ENCODE measurements at places on chromosomes 13 and 19.

GRCh38 chr19:16167055-16167454 is 6.3 kb downstream of the CIB3 start:
- DNase-seq, result no peak

GRCh38 chr13:50226515-50227155 is 211.4 kb downstream of the KCNRG start:
- no peak for DNase-seq

DNA sequence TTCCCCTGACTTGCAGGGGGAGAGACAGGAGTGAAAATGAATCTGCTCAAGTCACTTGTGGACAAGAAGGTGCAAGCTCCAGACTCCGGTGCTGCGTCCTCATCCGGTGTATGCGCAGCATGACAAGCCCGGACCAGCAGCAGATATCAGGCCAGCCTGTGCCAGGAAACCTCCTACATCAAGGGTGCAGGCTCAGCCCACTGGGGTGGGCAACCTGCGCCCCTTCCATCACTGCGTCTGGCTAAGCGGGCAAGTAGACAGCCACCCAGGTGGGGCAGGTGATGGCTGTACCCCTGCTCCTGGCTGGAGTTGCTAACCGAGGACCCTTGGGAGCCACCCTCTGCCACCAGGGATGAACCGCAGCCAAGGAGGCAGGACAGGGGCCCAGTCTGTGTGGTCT is 32.9 kb upstream of the SLC15A1 start:
- no peak for DNase-seq

- DNase-seq, result no peak
Observed at GRCh38 chr19:34904664-34905527, 21.8 kb upstream of the ZNF30 start.

DNA sequence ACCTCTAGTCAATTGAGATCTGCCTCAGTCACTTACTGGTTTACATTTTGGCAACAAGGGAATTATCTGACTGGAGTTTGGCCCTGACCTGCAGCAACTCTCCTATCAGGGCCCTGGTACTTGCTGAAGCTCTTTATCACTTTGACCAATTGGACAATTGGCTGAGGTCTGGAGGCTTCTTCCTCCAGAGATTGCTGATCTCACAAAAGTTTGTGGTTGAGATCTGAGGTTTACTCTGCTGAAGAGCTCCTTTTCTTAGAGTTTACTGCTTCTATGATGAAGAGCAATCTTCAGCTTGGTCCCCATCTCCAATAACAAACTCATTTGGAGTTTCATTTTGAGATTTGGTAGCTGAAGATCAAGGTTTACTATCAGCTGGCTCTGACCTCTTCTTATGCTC is 276.9 kb upstream of the SGCG start:
- DNase-seq, result no peak

- no peak for DNase-seq
Observed at GRCh38 chr13:40116008-40116407, 460.5 kb downstream of the COG6 start.

- DNase-seq, result no peak
Observed at GRCh38 chr13:39602614-39603366, at the start of gene LHFPL6. LHFPL6 (minus strand) TSS chr13:39603193.

DNA sequence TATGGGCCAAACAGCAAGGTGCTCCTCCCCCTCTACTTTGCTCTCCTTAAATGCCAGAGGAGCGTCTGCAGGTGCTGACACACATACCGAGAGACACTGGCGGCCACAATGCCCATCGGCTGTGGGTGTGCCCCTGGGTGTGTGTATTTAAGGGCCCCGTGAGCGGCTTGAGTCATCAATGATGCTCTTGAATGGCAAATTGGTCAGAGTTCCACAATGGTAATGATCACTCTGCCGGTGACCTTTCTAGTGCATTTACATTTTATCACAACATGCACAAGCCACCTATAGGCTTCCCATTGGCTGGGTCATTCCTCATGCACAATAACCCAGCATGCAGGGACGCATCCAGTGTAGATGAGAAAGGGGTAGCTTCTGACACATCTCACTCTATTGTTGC is 124.8 kb downstream of the ZNF536 start:
- DNase-seq, result no peak

- no peak for DNase-seq
Observed at GRCh38 chr19:18913466-18913865, 5.7 kb downstream of the COPE start.

DNA sequence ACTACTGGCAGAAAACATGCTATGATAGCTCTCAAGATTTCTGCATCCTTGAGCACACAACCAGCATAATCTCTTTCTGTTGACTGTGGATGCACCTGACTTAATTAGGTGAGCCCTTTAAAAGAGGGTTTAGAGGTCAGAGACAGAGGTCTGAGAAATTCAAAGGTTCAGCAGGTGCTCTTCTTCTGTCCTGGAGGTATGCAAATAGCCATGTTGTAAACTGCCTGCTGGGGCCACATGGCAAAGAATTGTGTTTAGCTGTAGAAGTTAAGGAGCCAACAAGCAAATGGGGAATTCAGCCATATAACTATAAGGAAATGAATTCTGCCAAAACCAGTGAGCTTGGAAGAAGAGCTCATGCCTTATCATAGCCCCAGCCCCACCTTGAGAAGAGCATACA is 11.6 kb upstream of the DCLK1 start:
- no peak for DNase-seq

DNA sequence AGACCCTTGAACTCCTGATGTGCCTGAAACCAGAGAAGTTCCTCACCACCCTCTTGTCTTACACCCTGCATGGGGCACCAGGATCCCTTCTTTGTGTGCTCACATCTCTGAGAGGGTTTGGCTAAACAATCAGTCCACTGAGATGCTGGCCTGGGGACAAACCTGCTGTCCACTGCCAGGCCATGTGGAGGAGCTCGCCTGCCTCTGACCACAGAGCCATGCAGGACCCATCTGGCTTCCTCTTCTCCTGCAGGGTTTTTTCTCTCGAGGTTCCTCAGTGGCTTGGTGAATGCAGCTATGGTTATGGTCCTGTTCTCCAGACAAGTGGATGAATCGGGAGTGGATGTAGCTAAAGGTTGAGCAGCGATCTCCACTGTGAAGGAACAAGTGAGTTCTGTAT is 49.1 kb upstream of the MEDAG start:
- no peak for DNase-seq

GRCh38 chr19:18307271-18307681 is 15.6 kb downstream of the LSM4 start:
- DNase-seq, result no peak

Measured in vagina (tissue), 2 donors.